HFFc6 (cell line): ENCODE measurements at places on chromosomes 11 and 22.

GRCh38 chr22:25540166-25540907 is 24.1 kb upstream of the GRK3 start:
- DNase-seq: no peak

DNA sequence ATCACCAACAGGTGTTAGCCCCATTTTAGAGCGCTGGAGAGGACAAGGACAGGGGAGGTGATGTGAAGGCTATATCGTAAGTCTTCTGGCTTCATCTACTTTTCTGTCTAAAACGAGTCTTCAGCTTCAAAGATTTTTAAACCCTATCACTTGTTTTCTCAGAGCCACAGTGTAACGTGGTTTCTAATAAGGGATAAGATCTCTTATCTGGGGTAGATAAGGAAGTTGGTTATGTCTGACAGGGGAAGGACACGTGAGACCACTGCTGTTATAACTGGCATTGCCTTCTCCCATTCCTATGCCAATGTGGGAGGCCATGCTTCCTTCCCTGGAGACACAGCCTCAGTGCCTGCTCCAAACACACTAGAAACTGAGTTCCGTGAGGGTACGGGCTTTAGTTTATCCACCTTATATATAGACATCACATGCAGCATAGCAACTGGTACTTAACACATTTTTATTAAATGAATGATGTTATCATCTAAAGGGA is 39.3 kb downstream of the LARGE2 start:
- no peak for DNase-seq

DNA sequence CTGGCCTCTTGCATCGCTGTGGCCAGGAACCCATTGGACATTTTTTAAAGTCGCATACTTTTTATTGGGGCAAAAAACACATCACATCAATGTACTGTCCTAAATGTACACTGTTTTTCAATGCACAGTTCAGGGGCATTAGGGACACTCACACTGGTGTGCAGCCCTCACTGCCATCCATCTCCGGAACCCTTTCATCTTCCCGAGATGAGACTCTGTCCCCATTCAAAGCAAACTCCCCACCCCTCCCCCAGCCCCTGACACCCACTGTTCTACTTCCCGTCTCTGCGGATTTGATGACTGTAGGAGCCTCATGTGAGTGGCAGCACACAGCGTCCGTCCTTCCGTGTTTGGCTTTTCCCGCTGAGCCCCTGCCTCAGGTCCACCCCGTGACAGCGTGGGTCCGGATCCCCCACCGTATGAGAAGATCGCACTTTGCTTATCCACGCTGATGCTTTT is 41.8 kb upstream of the TH start:
- DNase-seq: no peak

- no peak for DNase-seq
Observed at GRCh38 chr11:5546457-5546856, 1.9 kb downstream of the OR52H1 start.

- no peak for DNase-seq
Observed at GRCh38 chr11:17129003-17129402, 51.5 kb upstream of the RPS13 start.

- no peak for DNase-seq
Observed at GRCh38 chr22:22210889-22211833, 33.4 kb upstream of the VPREB1 start.

DNA sequence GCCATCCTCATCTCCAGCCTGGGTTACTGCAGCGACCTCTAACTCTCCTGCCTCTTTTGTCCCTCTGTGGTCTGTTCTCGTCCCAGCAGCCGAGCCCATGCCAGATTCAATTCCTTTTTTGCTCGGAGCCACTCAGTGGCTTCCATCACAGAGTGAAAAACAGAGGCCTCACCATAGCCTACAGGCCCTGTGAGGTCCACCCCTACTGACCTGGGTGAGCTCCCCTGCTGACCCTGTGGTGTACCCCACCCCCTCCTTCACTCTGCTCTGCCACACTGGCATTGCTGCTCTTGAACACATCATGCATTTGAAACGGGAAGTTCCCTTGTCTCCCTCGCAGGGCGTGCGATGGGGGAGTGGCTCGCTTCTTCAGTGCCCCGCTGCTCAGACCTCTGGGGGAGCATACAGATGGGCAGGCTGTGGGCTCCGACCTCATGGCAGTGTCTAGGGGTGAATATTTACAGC is 2.1 kb downstream of the AIP start:
- no peak for DNase-seq

DNA sequence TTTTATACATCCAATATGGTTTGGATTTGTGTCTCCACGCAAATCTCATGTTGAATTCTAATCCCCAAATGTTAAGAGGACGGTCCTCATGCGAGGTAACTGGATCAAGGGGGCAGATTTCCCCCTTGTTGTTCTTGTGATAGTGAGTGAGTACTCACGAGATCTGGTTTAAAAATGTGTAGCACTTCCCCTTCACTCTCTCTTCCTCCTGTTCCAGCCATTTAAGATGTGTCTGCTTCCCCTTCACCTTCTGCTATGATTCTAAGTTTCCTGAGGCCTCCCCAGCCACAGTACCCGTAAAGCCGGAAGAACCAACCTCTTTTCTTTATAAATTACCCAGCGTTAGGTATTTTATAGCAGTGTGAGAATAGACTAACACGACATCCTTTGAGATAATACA is 98.6 kb downstream of the TTC28 start:
- DNase-seq: no peak

DNA sequence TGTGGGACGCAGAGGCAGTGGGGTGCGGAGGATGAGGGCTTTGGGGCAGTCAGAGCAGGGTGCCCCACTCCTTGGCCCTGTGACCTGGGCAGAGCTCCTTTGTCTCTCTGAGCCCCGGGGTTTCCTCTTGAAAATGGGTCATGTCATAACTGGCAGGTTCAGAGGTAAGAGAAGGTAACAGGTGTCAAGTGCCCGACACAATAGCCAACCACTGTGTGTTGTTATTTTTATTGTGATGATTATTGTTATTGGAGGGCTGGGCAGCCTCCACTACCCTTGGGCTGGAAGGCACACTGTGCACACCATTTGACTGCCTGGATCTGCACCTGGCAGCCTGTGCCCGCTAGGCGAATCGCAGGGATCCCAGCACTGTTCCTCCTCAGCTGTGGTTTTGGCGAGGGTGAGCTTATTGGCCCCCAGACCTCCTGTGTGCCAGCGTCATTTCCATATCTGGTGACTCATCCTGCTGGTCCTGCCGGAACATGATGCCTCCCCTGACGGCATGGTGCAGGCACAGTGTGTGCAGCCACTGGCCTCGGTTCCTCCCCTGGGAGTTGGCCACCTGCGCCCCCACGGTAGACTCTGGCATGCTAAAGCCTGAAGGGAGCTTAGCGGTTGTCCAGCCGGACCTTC is 15.4 kb upstream of the SOX10 start:
- DNase-seq: peak; percentile 5

DNA sequence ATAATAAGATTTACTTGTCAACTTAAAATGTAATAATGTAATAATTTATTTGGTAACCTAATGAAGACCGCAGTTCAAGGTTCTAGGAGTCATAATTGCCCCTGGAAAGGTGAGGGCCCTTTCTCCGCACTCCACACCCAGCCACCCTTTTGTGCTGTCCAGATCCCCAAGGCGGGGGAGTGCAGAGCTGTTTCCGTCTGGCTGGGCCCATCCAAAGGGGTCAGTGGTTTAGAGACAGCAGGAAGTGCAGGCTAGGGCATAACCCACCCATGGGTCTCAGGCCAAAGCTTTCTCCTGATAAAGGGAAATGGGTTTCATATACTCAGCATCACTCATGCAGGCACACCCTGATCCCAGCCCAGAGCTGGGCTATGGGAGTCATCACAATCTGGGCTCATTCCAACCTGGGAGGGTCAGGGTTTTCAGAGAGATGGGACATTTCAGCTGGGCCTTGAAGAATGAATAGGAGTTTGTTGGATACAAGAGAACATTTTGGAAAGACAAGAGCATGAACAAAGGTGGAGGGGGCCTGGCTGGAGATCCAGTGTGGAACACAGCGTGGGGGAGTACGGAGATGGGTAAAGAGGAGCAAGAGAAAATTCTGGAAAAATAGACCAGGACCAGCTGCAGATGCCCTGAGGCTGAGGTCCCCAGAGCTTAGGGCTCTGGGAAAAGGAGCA is 432.2 kb downstream of the TBC1D22A start:
- no peak for DNase-seq

- DNase-seq: no peak
Observed at GRCh38 chr22:41239443-41240128, 1.1 kb downstream of the CHADL start.

DNA sequence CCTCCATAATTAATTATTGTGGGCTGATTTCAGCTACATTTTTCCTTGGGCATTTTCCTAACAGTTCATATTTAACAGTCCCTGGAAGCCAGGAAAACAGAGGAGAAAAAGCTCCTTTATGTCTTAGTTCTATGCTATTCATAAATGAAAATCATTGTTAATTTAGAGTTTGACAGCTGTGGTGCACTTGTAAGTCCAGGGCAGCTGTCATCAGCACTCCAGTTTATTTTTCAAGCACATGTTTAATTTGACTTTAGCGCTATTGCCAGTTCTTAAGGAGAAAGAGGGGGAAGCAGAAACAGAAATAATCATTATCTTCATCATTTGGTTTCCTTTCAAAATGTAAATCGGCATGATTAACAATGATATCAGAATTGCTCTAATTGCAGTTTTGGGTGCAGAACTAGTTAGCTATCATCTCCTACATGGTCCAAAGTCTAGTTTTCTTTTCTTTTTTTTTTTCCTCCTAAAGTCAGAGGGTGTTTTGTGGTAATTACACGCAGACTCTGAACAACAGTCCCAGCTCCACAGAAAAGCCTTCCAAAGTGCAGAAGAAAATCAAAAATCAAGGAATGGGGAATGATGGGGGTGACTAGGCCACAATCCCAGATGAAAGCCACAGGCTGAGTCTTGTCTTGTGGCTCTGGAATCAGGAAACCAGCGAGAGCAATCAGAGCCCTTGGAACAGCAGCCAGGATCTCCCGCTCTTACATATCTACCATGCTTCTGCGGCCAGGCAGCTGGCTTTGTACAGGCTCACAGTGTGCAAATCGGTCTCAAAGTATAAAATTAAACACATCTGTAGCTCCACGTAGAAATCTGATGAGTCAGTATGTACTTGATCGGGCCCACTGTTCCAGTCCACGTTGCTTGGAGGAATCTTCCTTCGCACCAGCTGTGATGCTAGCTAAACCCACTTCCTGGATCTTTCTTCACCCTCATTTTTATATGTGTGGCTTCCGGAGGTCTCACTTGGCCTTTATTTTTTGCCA is 91.9 kb downstream of the SPON1 start:
- no peak for DNase-seq

DNA sequence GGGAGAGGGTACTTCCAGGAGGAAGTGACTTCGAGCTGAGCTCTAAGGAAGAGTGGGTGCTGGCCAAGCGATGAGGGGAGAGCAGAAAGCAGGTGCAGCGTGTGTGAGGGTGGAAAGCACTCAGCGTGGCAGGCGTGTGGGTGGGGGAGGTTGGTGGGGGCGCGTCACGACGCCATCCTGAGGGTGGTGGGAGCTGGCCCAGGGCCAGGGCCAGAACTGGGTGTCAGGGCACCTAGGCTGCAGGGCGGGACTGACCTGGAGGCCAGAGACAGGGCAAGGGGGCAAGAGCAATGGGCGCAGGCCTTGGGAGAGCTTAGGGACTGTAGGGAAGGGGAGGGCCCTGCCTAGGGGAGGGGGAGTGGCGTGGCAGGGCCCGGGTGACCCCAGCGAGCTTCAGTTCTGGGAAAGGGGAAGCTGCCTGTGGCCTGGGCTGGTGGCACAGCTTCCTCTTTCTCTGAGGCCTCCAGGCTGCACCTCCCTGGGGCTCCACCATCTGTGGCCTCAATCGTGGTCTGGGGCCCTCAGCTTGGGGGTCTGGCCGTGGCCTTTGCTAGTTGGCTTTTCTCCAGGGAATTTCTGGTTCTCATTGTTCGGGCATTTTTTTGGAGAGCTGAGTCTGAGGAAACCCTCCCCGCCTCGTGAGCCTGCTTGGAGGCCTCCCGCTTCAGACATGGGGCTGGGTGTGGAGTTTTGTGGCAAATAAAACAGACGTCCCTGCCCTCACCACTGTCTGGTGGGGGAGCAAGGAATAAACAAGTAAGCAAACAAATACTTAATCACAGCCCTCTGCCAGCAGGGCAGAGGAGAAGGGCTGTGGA is 8.9 kb downstream of the RELT start:
- no peak for DNase-seq

- no peak for DNase-seq
Observed at GRCh38 chr11:32827276-32827675, 2.5 kb upstream of the PRRG4 start.

DNA sequence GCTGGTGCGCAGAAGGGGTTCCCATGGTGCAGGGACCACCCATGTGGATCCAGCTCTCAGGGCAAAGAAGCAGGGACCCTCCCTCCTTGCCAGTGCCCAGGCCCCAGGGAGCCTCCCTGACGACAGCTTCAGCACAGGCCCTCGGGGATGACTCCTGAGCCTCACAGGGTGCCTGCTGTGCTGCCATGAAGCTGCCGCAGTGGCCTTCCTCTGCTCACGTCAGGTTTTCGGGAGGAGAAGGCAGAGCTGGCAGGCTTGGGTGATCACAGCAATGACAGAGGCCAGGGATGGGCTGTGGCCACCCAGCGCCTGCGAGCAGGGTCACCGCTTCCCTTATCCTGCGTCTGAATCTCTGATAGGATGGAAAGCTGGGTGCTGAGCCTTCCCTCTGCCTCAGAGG is 276.2 kb downstream of the BRD1 start:
- DNase-seq: no peak

- DNase-seq: no peak
Observed at GRCh38 chr22:33539902-33540751, 380.1 kb downstream of the LARGE1 start.

DNA sequence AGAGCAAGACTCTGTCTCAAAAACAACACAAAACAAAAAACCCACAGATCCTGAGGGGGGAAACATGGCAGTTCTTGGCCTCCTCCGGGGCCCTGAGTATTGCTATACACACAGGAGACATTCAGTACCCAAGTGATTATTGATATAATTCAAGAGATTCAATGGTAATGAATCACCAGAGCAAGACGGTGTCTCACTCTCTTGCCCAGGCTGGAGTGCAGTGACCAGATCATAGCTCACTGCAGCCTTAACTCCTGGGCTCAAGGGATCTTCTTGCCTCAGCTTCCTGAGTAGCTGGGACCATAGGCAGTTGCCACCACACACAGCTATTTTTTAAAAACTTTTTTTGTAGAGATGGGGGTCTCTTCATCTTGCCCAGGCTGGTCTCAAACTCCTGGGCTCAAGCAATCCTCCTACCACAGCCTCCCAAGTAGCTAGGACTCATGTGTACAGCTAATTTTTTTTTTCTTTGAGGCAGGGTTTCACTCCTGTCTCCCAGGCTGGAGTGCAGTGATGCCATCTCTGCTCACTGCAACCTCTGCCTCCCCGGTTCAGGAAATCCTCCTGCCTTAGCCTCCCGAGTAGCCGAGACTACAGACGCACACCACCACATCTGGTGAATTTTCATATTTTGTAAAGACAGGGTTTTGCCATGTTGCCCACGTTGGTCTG is 21.8 kb upstream of the PIK3C2A start:
- DNase-seq: no peak

DNA sequence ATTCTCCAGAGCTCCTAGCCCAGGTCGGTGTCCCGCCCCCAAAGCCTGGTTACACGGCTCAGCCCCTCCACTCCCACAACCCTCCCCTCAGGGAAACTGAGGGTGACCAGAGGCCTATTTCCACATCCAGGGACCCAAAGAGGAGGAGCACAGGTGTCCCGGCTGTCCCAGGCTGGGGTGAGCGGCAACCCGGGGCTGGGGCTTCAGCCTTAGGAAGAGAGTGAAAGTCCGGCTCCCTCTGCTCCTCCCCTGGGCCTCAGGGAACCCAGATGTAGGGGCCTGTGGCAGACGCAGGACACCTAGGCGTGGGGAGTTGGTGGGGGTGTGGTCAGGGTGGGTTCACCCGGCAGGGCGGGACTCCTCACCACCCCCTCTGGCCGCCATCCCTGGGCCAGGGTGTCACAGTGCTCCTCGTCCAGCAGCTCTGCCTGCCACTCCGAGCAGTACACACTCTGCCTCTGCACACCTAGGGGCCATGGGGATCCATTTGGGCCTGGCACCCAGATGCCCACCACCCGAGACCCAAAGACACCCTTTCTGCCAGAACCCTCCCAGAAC is 63.1 kb downstream of the ARFGAP3 start:
- DNase-seq: no peak
